Panc1 (cell line): ENCODE measurements at places on chromosomes 6 and 20.

DNA sequence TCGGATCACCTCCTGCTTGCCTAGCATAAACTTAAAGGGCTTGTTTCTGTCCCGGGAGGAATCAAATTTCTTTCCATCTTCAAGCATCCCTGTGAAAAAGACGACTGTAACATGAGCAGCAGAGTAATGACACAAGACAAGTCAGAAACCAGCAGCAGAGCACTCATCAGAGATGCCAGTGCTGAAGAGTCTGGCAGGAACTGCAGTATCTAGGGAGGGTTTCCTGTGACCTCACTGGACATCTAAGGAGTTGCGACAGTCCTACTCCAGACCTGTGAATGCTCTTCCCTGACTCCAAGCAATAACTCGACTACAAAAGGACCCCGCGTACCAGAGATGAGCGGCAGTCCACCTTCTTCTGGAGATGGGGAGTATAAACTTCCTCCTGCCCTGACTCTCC lies 17.3 kb downstream of the FKBP1A start:
- DNase-seq, result no peak

DNA sequence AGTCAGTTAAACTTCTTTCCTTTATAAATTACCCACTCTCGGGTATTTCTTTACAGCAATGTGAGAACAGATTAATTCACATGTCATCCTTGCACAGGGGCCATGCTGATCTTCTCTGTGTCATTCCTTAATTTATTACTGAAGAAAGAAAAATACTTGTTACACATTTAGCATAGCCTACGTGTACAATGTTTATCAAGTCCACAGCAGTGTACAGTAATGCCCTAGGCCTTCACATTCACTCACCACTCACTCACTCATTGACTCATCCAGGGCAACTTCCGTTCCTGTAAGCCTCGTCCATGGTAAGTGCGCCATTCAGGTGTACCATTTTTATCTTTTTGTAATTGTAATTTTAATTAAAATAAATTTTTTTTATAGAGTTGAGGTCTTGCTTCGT lies 73.6 kb downstream of the RSPH3 start:
- DNase-seq, result peak; percentile 25

DNA sequence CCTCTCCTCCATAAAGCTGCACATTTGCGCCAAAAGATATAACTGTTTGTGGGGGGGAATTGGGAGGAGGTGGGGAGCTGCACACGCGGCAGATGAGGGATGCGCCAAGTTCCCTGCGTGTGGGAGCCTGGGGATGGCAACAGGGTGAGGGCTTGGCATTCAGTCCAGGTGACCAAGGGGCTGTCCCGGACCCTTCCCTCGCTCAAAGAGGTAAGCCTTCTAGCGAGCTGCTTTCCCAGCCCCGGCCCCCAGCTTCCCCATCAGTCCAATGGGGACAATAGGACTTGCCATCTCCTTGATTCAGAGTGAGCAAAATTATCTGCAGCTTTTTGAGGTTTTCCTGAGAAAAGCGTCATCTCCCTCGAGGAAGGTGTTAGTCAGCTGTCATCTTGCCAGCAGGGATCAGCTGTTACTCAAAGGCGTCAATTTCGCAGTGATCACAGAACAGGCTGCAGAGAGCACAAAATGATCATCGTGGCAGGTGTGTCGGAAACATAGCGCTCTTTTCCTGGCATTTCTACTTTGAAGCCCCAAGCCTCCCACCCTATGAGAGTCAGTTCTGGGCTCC lies 21.3 kb downstream of the ZNF831 start:
- DNase-seq, result no peak

DNA sequence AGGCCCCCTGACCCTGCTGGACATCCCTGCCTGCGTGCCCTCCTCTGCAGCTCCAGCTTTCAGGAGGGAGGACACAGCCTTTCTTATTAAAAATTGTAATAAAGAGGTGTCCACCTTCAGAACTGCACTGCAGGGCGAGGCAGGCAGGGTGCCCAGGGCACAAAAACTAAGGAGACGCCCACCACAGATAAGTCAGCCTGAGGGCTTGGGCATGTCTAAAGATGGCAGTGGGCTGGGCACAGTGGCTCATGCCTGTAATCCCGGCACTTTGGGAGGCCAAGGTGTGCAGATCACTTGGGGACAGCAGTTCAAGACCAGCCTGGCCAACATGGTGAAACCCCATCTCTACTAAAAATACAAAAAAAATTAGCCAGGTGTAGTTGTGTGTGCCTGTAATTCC lies 7.0 kb upstream of the C20orf144 start:
- DNase-seq, result no peak

- DNase-seq, result no peak
Measured at GRCh38 chr6:6714118-6714897, 125.8 kb downstream of the LY86 start.

- no peak for DNase-seq
Measured at GRCh38 chr20:41352666-41353065, 12.0 kb downstream of the LPIN3 start.
